ENCODE measurements at places on chromosomes 11 and 22.

DNA sequence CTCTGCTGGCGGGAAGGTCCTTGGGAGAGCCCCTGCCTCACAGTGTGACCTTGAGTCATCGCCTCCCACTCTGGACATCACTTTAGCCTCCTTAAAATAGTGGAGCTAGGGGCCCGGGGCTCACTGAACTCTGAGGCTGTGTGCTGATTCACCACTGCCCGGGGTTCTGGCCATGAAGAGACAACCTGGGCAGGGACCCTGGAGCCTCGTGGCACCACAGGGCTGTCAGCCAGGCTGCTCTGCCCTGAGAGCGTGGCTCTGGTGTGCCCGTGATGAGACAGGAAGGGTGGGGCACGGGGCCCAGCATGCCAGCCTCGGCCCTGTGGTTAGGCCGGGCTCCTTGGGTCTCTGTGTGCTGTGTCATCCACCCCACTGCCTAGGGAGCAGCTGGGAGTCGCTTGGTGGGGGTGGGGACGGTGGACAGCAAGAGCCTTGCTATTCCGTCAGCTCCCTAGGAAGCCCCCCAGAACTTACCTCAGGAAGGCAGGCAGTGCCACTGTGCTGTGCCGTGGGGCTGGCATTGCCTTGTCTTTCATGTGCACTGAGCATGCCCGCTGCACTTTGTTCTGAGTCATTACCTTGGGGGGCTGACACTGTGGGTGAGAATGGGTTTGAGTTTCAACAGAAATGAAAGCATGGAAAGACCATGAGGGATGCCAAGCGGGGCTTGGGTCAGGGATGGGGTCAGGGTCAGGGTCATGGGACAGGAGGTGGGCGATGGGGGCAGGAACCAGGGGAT, 31.7 kb downstream of the TPCN2 start:
- peak; percentile 50 for DNase-seq

GRCh38 chr11:81365496-81365895, 1368.2 kb downstream of the FAM181B start:
- no peak for DNase-seq

DNA sequence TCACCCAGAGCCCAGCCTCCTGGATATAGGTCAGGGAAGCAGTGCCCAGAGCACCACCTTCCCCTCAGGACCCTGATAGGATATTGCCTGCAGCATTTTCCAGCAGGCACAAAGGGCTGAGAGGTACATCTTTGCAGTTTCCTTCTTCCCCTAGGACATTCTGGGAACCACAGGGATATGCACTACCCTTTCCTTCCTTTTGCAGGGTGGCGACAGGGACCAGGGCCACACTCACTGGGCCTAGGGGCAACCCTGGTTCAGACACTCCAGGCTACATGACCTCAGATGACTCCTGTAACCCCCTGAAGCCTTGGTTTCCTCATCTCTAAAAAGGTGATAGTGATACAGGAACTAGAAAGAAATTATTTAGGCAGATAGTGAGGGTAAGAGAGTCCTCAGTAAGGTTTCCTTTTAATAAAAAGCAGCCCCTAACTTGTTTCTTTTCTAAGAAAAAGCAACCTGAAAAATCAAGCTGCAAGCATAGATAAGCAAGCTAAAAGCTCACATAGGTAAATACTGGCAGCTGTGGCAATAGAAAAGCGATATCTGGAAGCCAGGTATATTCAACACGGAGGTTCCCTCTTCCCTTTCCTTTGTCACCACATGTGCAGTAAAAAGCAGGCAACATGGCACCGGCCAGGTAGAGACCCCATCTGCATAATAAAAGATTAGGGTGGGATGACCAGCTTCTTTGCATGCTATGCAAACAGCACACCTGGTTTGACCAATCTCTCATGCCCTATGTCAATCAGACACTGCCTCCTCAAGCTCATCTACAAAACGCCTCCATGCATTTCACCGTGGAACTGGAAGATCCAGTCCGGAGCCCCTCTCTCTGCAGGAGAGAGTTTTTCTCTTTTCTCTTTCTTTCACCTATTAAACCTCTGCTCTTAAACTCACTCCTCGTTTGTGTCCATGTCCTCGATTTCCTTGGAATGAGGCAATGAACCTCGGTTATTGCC, 13.2 kb upstream of the MRGPRX2 start:
- DNase-seq, result no peak

DNA sequence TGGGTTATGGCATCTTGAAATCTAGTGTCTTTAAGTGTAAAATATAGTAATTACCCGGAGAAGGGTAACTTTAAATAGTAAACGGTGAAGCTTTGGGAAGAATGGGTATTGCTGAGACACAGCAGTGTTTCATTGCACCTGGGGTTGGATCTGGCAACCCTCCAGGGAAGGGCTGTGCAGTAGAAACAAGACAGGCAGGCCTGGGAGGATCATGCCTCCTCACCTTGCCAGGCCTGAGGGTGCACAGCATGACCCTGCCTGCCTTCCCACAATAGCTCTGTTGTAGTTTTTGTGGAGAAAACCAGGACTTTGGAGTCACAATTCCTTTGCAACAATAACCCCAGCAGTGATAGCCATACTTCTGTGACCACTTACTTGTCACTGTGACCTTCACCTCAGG, 64.6 kb upstream of the ADSL start:
- DNase-seq, result no peak

DNA sequence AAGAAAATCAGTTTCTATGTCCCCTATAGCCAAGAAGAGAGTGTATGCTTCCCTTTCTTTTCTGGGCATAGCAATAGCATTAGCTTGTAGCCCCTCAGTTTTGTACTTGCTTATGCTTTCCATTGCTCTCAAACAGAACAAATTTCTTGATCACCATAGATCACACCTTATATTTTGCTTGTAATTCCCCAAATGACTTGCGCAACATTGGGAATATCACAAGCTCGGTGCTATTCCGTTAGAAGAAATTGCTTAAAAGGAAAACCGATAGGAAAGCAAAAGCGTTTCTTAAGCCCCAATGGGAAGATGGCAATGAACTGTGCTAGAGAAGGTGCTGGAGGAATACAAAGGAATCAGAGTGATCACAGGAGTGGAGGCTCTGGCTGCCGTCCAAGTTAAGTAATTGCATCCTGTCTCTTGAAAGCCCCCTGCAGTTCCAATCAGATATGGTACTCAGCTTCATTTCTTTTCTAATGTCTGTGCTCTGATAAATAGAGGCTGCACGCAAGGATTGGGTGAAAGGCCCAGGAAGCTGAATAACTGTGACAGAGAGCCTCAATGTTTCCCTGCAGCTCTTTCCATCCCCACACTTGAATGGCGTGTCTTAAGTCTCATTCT, 182.1 kb upstream of the KIRREL3 start:
- no peak for DNase-seq

DNA sequence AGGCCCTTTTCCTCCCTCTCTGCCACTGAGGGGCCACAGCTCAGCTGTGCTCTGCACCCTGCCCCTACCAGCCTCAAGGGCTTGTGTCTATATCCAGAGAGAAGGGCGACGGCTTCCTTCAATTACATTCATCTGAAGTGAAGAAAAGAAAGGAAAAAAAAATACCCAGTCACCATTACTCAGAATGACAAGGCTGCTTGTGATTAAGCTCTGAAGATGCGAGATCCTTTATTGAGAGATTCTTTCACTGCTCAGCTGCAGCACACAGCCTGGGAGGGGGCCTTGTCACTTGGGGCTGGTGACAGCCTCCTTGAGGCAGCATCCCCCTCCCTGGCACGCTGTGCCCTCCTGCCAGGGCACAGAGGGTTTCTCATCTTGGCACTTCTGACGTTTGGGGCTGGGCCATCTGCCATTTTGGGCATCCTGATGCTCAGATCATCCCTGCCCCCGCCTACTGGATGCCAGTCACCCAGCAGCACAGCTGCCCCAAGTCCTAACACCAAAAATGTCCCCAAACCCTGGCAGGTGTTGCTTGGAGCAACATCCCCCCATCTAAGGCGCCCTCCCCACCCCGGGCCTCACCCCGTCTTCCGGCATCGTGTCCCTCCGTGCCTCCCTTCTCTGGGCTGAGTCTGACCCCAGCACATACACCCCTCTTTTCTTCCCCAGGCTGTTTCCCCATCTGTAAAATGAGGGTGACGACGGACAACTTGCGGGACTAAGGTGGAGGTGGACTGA, 1394.7 kb downstream of the BRD1 start:
- no peak for DNase-seq

DNA sequence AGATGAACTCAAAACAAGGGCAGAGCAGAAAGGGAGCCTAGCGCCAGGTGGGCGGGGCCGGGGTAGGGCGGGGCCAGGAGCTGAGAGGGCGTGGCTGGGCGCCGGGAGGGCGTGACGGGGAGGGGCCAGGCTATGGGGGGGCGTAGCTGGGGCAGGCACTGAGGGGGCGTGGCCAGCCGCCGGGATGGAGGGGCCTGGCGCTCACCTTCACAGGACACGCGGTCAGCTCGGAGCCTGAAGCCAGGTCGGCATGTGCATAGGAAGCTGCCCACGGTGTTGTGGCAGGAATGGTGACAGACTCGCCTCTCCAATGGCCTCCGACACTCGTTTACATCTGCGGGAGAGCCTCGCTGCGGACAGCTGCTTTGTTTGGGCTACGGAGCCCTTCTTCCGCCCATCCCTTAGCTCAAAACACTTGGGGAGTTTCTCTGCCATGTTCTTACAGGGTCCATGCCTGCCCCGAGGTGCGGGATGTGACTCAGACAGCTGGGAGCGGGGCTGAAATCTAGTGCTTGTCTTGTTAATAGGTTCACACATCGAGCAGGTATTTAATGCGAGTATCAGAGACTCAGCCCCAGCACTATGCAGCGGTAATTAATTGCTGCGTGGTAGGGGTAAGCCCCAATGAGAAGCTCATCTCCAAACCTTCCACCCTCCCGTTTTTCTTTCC, 13.4 kb downstream of the VWCE start:
- no peak for DNase-seq

- DNase-seq, result no peak
Observed at GRCh38 chr11:78797559-78797958, 222.9 kb upstream of the NARS2 start.

- DNase-seq, result no peak
Observed at GRCh38 chr11:7486781-7487140, 1.5 kb downstream of the OLFML1 start.

GRCh38 chr22:30647536-30647935, 12.0 kb downstream of the SLC35E4 start:
- DNase-seq, result no peak

- peak; percentile 48 for DNase-seq
Observed at GRCh38 chr22:46660604-46661201, 40.5 kb downstream of the GRAMD4 start.

- no peak for DNase-seq
Observed at GRCh38 chr11:100682247-100682969, 4.7 kb upstream of the ARHGAP42 start.

DNA sequence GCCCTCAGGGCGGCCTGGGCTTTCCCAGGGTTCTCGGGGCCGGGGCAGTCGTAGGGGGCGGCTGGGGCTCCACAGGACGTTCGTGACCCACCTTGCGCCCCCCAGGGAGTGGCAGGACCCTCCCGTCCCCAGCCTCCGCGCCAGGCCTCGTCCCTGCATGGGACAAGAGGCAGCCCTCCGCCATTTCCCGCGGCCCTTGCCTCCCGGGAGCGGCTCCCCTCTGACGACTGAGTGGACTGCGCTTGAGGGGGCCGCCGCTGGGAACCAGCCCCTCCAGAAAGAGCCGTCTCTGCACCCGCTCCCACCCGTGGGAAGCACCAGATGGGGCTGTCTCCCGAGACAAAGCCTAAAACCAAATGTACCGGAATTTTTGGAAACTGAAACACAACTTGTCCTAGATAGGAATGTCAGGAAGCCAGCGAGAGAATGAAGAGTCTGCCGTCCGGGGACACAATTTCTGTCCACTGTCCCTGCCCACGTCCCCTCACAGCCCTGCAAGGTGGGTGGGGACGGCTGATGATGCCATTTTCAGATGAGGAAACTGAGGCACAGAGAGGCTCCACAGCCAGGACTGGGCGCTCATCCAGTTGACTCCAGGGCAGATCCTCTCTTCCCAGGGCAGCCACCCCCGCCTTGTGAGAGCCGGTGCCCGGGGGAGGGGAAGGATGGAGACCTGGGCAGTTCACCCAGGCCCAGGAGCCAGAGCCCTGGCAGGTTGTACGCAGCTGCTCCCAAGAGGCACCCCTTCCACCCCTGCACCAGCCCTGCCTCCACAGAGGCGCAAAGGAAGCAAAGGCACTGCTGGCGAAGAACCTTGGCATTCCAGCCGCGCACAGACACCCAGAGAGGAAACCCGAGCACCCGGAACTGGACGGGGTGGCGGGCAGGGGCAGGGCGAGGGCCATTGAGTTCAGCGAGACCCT, 18.1 kb upstream of the PICK1 start:
- DNase-seq, result no peak

- DNase-seq, result no peak
Observed at GRCh38 chr22:41184679-41185078, 20.4 kb upstream of the L3MBTL2 start.

- DNase-seq, result no peak
Observed at GRCh38 chr11:120381401-120381800, 45.2 kb downstream of the ARHGEF12 start.

DNA sequence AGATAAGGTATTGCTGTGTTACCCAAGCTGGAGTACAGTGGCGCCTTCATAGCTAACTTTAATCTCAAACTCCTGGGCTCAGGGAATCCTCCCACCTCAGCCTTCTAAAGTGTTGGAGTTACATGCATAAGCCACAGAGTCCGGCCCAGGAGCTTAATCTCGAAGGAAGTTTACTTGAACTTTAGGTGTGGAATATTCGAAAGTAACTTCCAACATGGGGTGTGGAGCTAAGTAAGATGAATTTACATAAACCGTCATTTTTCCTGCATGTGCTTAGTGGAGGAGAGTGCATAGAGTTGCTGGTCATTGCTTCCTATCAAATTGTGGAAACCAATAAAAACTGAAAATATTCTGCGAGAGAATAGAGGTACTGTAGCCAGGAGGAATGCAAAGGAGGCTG, 1.5 kb downstream of the ATG13 start:
- DNase-seq, result no peak

DNA sequence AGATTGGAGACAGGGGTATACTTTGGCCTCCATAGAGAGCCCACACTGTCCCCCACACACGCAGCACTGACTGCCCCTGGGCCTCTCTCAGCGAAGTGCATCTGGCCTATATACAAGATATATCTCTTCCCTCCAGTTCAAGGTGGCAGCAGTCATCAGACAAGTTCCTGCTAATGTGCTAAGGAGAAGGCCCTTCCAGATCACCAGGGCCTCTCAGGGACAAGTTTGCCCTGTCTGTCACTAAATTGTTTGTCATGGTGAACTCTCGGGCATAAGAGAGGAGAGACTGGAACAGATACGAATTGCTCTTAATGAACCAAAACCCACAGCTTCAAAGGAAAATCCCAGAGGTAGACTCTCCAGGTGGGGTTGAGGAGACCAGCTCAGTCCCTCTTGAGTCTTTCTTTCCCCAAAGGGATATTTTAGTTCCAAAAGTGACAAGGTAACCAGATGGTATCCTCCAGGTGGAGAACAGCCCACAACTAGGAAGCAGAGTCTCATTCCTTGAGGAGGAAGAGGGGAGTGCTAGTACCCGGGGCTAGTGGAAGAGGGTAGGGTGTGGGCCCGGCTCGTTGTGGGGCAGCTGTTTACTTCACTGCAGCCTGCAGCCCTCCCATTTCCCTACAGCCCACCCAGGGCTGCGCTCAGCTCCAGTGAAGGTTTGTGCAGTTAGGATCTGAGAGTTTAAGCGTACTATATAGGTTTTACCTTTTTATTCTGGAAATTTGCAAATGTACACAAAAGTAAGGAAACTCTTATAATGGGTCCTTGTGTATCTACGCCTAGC, 2.2 kb upstream of the SLC35C1 start:
- no peak for DNase-seq
